H9 (cell line): ENCODE measurements at places on chromosomes 1 and 21.

GRCh38 chr1:233242827-233243483 is 52.6 kb downstream of the PCNX2 start:
- no peaks in the 10 kb centered on the region for H3K27me3 ChIP-seq
- H3K4me1 ChIP-seq: no peaks in the 10 kb centered on the region
- no peak overlapping the region for H3K4me3 ChIP-seq
- H3K27ac ChIP-seq: no peak overlapping the region
- H3K36me3 ChIP-seq: peaks cover 43% of the 10 kb centered on the region

DNA sequence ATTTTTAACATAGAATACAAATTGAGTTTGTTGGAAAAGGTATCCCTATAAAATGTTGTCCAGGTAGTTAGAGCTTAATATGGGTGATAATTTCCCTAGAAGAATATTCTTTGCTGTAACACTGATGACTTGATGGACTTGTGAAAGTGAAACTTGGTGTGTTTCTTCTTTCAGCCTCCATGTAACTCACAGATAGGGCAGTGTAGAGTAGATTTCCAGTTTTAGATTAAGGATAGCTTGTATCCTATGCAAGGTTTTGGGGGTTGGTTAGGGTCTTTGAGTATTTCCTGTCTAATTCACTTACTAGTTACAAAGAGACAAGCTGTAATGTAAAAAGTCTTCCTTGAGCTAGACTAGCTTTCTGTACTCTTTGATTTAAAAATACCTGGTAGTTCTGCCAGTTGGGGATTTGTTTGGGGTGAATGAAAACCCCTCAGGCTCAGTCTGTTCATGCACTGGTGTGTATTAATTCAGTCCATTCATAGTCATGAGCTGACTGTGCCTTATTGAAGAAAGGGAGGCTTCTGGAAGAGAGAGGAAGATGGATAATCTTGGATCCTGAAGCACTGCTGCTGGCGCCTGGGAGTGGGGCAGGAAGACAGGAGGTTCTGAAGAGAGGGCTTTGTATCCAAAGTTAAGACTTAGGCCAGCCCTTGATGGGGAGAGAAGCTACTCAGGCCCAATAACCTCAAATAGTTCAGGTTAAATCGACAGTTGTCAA is 83.6 kb downstream of the CAMTA1 start:
- no peak for DNase-seq
- H3K4me1 ChIP-seq: peaks cover 8% of the 10 kb centered on the region; the same call in 1 of the 2 replicates
- H3K4me3 ChIP-seq: no peak overlapping the region
- no peak overlapping the region for H3K27ac ChIP-seq
- H3K27me3 ChIP-seq: no peaks in the 10 kb centered on the region

GRCh38 chr1:205318231-205318991 is 3.1 kb downstream of the NUAK2 start:
- peaks cover 31% of the 10 kb centered on the region for H3K36me3 ChIP-seq
- peak overlapping the region; percentile 93 for H3K4me3 ChIP-seq

DNA sequence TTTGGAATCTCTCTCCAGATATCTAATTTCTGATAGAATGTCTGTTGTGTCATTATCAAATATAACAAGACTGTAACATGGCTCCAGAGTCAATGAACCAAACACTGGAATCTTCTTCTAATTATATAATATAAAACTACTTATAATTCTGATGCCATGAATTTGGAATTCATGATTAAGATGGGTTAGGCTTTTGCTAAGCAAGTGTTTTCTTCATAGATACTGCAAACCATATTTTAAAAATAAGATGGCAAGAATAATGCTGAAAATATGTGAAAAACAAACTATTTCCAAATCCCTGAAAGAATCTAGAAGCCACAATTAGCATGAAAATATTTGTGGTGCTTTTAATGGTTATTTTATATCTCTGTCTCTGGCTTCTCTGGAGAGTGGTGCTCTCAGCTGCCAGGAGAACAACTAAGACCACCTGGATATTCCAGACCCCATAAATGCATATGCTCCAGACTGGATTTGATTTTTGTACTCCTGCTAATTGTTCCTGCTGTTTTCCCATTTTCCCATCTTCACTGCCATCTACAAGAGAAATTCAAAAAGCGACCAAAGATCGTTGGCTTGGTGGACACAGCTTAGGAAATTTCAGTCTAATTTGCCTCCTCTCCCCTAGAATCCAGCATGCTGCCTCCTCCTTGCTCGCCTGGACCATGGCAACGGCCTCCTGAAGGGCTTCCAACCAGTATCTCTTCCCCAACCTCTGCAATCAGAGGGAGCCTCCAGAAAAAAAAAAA is 418.9 kb downstream of the SETD4 start:
- peaks cover 5% of the 10 kb centered on the region; the same call in 1 of the 2 replicates for H3K4me1 ChIP-seq
- H3K36me3 ChIP-seq: no peaks in the 10 kb centered on the region
- H3K27me3 ChIP-seq: no peaks in the 10 kb centered on the region
- no peak for DNase-seq

DNA sequence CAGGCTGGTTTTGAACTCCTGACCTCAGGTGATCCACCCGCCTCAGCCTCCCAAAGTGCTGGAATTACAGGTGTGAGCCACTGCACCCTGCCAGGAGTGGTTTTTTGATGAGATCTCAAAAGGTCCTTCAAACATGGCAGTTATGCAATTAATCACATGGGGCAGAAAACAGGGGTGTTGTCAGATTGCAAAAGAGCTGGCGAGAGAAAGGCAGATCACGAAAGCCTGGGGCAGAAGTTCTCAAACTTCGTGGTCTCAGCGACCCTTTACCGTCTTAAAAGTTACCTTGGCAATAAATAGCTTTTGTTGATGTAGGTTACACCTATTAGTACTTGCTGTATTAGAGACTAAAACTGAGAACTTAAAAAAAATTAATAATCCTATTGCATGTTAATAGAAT is 16.1 kb downstream of the CNR2 start:
- no peaks in the 10 kb centered on the region for H3K4me1 ChIP-seq
- H3K27ac ChIP-seq: no peak overlapping the region
- DNase-seq: no peak
- no peak overlapping the region for H3K4me3 ChIP-seq
- no peaks in the 10 kb centered on the region for H3K36me3 ChIP-seq

- no peak overlapping the region for H3K4me3 ChIP-seq
- H3K27me3 ChIP-seq: no peaks in the 10 kb centered on the region
- H3K4me1 ChIP-seq: no peaks in the 10 kb centered on the region
- no peaks in the 10 kb centered on the region for H3K36me3 ChIP-seq
- no peak overlapping the region for H3K27ac ChIP-seq
Observed at GRCh38 chr21:22795091-22795490, 1796.9 kb downstream of the NCAM2 start.

- H3K36me3 ChIP-seq: peaks cover 34% of the 10 kb centered on the region
- H3K4me3 ChIP-seq: peak overlapping the region; percentile 100
- no peaks in the 10 kb centered on the region for H3K27me3 ChIP-seq
- peaks cover 2% of the 10 kb centered on the region; the same call in 1 of the 2 replicates for H3K4me1 ChIP-seq
Observed at GRCh38 chr1:20660847-20661206, 342 bp downstream of the DDOST start.

GRCh38 chr1:201229771-201230635 is 39.4 kb downstream of the IGFN1 start:
- no peak overlapping the region for H3K27ac ChIP-seq
- no peak for DNase-seq
- no peak overlapping the region for H3K4me3 ChIP-seq

DNA sequence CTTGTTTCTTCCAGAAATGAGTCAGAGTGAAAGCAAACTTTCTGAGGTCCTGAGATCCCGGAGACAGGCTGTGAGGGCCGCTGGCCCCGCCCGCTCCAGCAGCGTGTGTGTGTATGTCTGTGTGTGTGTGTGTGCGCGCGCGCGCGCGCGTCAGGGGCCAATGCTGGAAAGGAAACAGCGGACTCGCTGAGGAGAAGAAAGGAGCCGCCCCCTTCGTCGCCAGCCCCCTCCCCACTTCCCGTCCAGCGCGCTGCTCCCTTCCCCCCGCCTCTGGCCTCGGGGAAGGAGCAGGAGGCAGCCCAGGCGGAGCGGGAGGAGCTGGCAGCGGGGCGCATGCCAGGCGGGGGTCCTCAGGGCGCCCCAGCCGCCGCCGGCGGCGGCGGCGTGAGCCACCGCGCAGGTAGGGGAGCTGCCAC is at the start of gene DISC1:
Gene DISC1 (plus strand): TSS at position 256 of the 416 bp plus-strand sequence. CDS start 78 bp downstream, at position 334.
- no peaks in the 10 kb centered on the region for H3K36me3 ChIP-seq
- peak; percentile 94 for DNase-seq
- H3K27me3 ChIP-seq: peaks cover 6% of the 10 kb centered on the region; the same call in 1 of the 2 replicates
- H3K4me1 ChIP-seq: no peaks in the 10 kb centered on the region; the same call in 1 of the 2 replicates

DNA sequence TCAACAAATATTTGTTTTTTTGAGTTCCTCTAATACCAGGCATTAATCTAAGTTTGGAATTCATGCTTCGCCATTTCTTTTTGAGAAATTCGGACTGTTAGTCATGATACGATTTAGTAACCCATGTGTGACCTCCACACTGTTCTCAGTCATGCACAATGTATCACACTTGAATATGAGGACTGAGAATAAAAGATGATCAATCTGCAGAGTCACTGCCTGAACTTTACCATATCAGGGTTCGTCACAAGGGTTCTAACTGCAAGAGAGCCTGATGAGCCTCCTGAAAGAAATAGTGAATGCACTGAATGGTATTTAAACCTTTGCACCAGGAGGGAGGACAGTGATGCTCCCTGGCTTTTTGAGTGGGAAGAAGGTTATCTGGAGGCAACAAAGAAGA is 10.9 kb upstream of the FASLG start:
- no peak overlapping the region for H3K27ac ChIP-seq
- no peak for DNase-seq
- H3K4me3 ChIP-seq: no peak overlapping the region
- no peaks in the 10 kb centered on the region for H3K27me3 ChIP-seq

DNA sequence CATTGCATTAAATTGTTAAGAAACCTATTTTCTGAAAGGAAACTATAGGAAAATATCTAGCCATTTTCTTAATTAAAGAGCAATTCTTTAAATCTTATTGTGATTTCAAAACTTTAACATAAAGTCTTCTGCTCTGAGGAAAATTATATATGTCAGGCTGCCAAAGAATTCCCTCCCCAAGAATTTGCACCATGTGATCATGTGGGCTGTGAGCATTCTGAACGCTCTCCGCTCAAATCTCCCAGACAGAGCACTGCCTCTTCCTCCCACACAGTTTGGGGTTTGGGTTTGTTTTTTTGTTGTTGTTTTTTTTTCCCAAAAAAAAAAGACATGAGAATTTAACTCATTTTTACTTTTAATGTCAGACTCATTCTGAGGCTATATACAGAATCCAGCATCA is 155.9 kb upstream of the PALMD start:
- H3K4me3 ChIP-seq: no peak overlapping the region
- H3K27ac ChIP-seq: no peak overlapping the region
- H3K36me3 ChIP-seq: no peaks in the 10 kb centered on the region
- H3K27me3 ChIP-seq: no peaks in the 10 kb centered on the region
- no peaks in the 10 kb centered on the region for H3K4me1 ChIP-seq

- no peak overlapping the region for H3K27ac ChIP-seq
- H3K36me3 ChIP-seq: peaks cover 5% of the 10 kb centered on the region
- H3K27me3 ChIP-seq: no peaks in the 10 kb centered on the region
- no peak overlapping the region for H3K4me3 ChIP-seq
- DNase-seq: no peak
Observed at GRCh38 chr1:184507165-184507564, 120.3 kb downstream of the C1orf21 start.

DNA sequence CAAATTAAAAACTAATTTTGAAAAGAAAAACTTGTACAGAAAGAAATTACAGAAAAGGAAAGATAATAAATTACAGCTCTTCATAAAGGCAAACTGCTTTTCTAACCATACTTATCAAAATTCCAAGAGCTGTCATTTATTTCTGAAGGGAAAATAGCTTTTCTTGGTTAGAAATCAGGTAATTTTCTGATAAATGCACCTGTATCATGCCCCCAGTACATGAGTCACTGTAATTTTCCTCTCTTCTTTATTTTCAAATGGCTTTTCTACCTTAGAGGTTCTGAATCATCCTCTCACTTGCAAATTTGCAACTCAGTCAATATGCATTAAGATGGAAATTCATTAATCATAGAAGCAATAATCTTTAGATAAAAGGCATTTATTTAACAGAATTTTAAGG is 100.1 kb downstream of the SLC35F3 start:
- H3K36me3 ChIP-seq: peaks cover 3% of the 10 kb centered on the region; the same call in 2 of the 3 replicates
- peaks cover 4% of the 10 kb centered on the region; the same call in 1 of the 2 replicates for H3K4me1 ChIP-seq
- no peak overlapping the region for H3K27ac ChIP-seq
- DNase-seq: no peak
- no peak overlapping the region for H3K4me3 ChIP-seq

GRCh38 chr1:78304341-78304740 is 186.4 kb upstream of the PTGFR start:
- H3K4me1 ChIP-seq: no peaks in the 10 kb centered on the region
- no peak for DNase-seq
- no peak overlapping the region for H3K4me3 ChIP-seq
- H3K27me3 ChIP-seq: no peaks in the 10 kb centered on the region

DNA sequence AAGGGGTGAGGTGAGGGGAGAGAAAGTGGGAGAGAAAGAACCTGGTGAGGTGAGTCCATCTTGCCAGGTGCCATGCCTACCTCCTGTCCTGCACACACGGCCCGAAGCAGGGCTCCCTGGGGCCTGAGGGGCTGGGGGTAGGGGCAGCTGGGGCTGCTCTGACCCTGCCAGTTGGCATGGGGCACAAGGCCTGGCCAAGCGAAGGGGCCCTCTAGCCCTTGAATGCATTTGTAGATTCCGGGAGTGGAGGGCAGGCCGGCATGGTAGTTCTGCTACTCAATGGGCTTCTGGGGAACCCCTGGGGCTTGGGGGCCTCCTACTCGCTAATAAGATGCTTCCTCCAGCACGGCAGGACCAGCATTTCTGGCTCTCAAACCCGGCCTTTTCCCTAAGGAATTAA is 3.6 kb upstream of the PRDM16 start:
- no peak overlapping the region for H3K4me3 ChIP-seq
- no peaks in the 10 kb centered on the region for H3K36me3 ChIP-seq
- H3K27me3 ChIP-seq: peaks cover 69% of the 10 kb centered on the region
- no peak overlapping the region for H3K27ac ChIP-seq
- no peak for DNase-seq

GRCh38 chr21:34822942-34823341 is 154.1 kb downstream of the CLIC6 start:
- no peaks in the 10 kb centered on the region; the same call in 1 of the 2 replicates for H3K27me3 ChIP-seq
- H3K4me3 ChIP-seq: no peak overlapping the region
- no peaks in the 10 kb centered on the region for H3K4me1 ChIP-seq

GRCh38 chr1:193727850-193728249 is 541.4 kb upstream of the B3GALT2 start:
- peaks cover 11% of the 10 kb centered on the region for H3K27me3 ChIP-seq
- H3K27ac ChIP-seq: no peak overlapping the region
- no peak for DNase-seq
- no peak overlapping the region for H3K4me3 ChIP-seq
- peaks cover 3% of the 10 kb centered on the region; the same call in 1 of the 2 replicates for H3K4me1 ChIP-seq

- no peaks in the 10 kb centered on the region for H3K36me3 ChIP-seq
- H3K27ac ChIP-seq: no peak overlapping the region
- DNase-seq: no peak
- no peaks in the 10 kb centered on the region for H3K27me3 ChIP-seq
- no peaks in the 10 kb centered on the region for H3K4me1 ChIP-seq
Observed at GRCh38 chr1:202291001-202291400, 50.7 kb downstream of the UBE2T start.

GRCh38 chr1:193926956-193927355 is 740.5 kb upstream of the B3GALT2 start:
- H3K4me1 ChIP-seq: peaks cover 3% of the 10 kb centered on the region; the same call in 1 of the 2 replicates
- no peak for DNase-seq
- no peak overlapping the region for H3K4me3 ChIP-seq

GRCh38 chr1:204945565-204945977 is 74.9 kb downstream of the NFASC start:
- H3K27me3 ChIP-seq: no peaks in the 10 kb centered on the region
- H3K27ac ChIP-seq: no peak overlapping the region
- DNase-seq: no peak
